ENCODE measurements at places on chromosomes 6 and 20. TPM values are rescaled to one million over a fixed set of nuclear protein-coding genes. Genes with fewer than 3 reads are reported as not detected.

PRSS16 gene
- total RNA-seq = not detected

LTB gene
- 241 TPM for total RNA-seq

ASIP gene
- not detected for total RNA-seq

ITPR3 gene
- 3.9 TPM for total RNA-seq

C6orf15 gene
- not detected for total RNA-seq

ZNF391 gene
- 0.47 TPM for total RNA-seq

LAMA5 gene
- total RNA-seq = 17.5 TPM

TRIM31 gene
- total RNA-seq = not detected

POPDC3 gene
- total RNA-seq = not detected

RPN2 gene
- 125 TPM for total RNA-seq

NRSN2 gene
- total RNA-seq = 28.3 TPM

SCRT2 gene
- not detected for total RNA-seq

IP6K3 gene
- total RNA-seq = not detected

SCUBE3 gene
- not detected for total RNA-seq

DNAH8 gene
- not detected for total RNA-seq

C6orf141 gene
- not detected for total RNA-seq

RUNX2 gene
- 0.90 TPM for total RNA-seq

LY6G5C gene
- total RNA-seq = 0.51 TPM

LY6G6D gene
- total RNA-seq = not detected

C6orf58 gene
- not detected for total RNA-seq

NRSN1 gene
- total RNA-seq = not detected

DACT2 gene
- total RNA-seq = not detected
